ENCODE measurements at places on chromosomes 16 and 17.

DNA sequence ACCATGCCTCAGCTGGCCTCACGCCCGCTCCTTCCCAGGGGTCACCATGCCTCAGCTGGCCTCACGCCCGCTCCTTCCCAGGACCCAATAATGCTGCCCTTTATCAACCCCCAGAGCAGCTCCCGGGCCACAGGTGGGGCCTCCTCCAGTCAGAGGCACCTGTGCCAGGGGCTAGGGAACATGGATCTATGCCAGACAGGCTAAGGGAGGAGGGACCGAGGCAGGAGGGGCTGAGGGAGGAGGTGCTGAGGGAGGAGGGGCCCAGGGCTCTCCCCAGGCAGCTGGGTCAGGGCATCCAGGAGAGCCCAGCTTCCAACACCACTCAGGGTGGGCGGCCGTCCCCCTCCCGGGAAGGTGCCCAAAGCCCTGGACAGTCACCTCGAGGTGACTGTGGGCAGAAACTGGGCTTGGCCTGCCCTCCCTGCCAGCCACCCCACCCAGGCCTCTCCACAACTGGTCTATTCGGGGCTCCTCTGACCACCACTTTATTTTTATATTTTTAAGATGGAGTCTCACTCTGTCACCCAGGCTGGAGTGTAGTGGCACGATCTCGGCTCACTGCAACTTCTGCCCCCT, 19.4 kb downstream of the UTS2R start:
- DNase-seq: no peak

GRCh38 chr17:39674702-39675389, 6.6 kb downstream of the PNMT start:
- peak; percentile 87 for DNase-seq

- DNase-seq: no peak
Measured at GRCh38 chr17:76252040-76252954, 12.0 kb upstream of the RNF157 start.

DNA sequence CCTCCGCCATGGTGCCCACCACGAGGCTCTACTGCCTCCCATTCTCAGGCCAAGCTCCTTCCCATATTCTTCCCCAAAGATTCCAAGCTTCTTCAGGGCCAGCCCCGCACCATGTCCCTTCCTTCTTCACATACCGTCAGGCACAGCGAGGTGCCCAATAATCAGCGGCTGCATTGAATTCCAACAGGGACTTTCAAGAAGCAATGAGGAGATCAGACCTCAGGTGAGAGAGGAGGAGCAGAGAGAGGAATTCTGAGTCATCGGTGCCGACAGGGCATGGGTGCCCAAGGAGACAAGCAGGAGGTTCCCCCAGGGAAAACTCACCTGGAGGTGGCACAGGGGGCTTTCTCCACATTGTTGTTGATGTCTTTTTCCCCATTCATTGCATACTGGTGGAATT, 2.0 kb downstream of the NOS2 start:
- DNase-seq: no peak

- DNase-seq: no peak
Measured at GRCh38 chr16:78237841-78238240, 138.4 kb downstream of the WWOX start.

- DNase-seq: no peak
Measured at GRCh38 chr16:4733747-4734062, 366 bp downstream of the ANKS3 start.

GRCh38 chr17:49447628-49448302, 33.1 kb upstream of the PHB1 start:
- no peak for DNase-seq

DNA sequence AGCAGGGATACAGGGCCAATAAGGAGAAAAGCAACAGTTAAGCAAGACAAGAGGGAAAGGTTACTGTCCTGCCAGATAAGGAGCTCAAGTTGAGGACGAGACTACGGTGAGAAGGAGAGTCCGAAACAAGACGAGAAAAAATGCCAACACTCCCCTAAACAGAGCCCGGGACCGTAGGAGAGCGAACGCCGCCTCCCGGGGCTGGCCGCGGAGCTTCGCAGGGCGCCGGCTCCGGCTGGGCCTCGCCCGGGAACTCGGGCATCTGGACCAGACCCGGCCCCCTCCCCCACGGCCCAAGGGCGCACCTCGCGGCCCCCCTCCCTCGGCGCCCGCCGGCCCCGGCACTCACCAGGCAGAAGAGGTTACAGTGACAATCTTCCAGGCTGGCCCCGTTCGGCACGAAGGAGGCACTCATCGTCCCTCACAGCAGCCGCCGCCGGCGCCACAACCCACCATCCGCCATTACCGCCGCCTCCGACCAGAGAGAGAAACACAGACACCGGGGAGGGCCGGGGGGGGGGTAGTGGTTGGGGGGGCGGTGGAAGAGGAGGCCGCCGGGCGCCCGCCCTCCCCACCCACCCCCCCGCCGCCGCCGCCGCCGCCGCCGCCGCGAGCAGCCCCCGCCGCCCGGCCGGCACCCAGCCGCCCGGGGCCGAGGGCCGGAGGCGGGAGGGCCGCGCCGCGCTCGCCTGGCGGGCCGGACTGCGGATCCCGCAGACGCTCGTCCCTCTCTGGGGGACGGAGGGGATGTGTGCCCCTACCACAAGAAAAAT, at the start of gene MED13:
TSS of gene MED13 (minus strand) at position 488 of the 773 bp plus-strand sequence. CDS start at position 415, 73 bp downstream.
- DNase-seq: peak; percentile 74
